ENCODE measurements at places on chromosomes 11 and 22.

DNA sequence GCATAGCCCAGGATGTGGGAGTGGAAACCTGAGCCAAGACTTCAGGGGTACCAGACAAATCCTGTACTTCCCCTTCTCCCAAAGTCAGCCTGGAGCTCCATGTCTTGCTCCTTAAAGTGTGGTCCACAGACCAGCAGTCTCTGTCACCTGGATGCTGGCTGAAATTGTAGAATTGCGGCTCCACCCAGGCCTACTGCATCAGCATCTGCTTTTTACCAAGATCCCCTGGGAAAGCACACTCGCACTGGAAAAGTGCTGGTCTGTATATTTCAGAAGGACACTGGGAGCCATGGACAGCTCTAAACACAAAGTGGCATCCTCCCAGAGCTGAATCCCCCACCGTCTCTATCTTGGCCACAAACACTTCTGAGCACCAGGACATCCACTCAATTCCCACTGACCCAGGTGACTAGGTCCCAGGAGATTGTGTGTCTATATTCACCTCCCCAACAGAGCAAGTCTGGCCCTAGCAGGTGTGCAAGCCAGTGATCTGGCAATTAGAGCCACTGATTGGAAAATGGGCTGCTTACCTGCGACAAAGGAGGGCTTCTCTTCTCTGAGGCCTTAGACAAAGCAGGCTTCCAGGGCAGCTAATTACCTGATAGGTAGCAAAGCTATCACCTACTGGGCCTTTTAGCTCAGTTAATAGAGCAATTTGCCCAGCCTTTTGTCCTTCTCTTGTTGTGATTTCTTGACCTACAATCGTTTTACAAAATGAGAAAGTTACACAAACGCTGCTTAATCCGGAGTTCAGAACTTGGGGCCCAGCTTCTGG lies 443.3 kb downstream of the MN1 start:
- no peak for DNase-seq

DNA sequence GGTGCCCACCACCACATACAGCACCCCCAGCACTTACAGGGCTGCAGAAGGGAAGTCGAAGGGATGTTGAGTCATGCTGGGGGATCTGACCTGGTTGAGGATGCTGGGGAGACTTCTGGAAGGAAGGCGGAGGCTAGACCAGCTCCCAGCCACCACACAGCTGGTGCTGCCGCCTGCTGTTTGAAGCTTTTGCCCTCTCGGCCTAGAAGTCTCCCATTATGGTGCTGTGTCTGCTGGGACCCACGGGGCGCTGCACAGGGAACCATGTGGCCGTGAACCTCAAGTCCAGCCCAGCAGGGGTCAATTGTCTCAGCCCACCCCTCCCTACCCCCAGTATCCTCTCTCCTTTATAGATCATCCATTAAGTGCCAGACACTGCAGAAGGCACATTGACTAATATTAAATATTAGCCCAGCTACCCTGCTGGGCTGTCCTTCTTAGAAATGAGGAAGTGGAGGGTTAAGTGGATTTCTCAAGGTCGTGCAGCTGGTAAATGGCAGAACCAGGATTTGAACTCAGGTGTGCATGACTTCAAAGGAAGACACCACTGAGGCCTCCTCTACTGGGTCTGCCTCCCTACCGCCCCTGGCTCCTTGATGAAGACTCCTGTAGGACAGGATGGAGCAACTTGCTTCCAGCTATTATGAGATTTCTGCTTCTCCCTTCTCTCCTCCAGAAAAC lies 49.7 kb downstream of the CYTH4 start:
- DNase-seq = no peak

- DNase-seq = no peak
Observed at GRCh38 chr11:45071232-45071631, 75.2 kb upstream of the PRDM11 start.

- no peak for DNase-seq
Observed at GRCh38 chr11:18987454-18988231, 48.4 kb upstream of the MRGPRX1 start.

Measured in iPS-NIHi11 (cell line).